Iris pigment epithelial cell (primary cell): ENCODE measurements at places on chromosomes 1 and 21.

GRCh38 chr1:169395955-169396354 is 28.0 kb downstream of the BLZF1 start:
- peak; percentile 49 for DNase-seq

DNA sequence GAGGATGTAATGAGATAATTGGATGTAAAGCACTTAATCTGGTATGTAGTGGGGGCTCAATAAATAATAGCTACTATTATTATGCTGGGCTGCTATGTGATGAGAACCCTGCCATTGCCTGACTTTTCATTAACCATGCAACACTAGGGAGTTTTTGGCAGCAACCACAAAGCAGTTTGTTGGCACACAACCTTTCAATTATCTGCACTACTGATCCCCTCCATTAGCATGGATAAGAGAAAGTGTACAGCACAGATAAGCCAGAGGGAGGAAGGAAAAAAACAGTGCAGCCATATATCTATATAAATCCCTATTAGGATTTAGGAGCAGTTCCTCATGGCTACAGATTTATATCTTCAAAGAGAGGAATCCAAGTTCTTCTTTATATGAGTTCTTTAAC is 498.5 kb downstream of the NUF2 start:
- no peak for DNase-seq

DNA sequence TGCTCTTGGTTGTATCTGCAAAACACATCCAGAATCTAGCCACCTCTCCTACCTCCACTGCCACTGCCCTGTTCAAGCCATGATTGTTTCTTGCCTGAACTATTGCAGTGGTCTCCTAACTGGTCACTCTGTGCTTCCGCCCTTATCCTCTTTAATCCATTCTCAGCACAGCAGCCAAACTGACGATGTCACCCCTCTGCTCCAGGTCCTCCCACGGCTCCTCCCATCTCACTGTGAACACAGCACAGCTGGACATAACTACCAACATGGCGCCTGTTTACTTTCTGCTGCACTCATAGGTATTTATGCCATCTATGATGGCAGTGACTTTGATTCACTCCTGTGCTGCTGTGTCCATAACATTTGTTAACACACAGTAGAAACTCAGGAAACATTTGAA is 406.7 kb downstream of the DISC1 start:
- no peak for DNase-seq

DNA sequence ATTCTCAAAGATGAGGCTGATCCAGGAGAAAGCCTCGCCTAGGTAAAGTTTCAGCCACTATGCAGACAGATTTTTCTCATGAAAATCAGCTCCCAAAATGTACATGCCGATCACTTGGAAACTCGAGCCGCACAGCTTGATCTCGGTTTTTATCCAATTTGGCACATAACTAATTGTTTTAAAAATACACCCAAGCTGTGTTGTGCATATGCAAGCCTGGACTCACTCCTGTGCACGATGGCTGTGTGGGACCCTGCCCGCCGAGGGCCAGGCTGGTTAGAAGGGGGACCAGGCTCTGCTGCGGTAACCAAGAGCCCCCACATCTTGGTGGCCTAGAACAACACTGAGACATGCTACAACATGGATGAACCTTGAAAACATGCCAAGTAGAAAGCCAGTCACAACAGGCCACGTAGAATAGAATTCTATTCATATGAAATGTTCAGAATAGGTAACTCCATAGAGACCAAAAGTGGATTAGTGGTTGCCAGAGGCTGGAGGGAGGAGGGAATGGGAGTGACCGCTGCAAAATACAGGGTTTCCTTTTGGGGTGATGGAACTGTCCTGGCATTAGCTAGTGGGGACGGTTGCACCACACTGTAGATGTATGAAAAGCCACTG is 16.1 kb upstream of the LDLRAP1 start:
- no peak for DNase-seq
